ENCODE measurements at places on chromosomes 6 and 20. TPM values are rescaled to one million over a fixed set of nuclear protein-coding genes. Genes with fewer than 3 reads are reported as not detected.

BYSL gene
- total RNA-seq, result 11.6 TPM

ZNF341 gene
- 1.8 TPM for total RNA-seq

POU5F1 gene
- 4.0 TPM for total RNA-seq

ZBTB46 gene
- total RNA-seq, result 9.9 TPM

NFYA gene
- 9.2 TPM for total RNA-seq

LINC00237 gene
- total RNA-seq, result not detected
